ENCODE measurements at places on chromosomes 2 and 18.

- no peak for DNase-seq
Observed at GRCh38 chr18:61198486-61198885, 134.7 kb upstream of the CDH20 start.

DNA sequence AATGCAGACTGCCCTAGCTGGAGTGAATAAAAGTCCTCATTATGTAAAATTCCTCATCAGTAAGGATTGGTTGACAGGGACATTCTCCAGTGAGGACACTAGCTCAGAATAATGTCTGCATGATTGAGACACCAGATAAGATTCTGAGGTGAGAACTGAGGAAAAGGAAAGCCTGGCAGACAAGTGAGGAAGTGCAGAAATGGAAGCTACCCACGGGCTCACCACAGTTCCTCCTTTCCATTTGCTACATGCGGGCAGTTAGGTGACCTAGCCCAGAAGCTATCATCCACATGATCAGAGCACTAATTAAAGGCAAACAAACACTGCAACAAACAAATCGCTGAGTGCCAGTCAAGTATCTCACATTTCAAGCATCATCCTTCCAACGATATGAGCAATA, 27.7 kb downstream of the NETO1 start:
- no peak for DNase-seq

- no peak for DNase-seq
Observed at GRCh38 chr18:76384114-76384790, 110.8 kb downstream of the ZNF516 start.

DNA sequence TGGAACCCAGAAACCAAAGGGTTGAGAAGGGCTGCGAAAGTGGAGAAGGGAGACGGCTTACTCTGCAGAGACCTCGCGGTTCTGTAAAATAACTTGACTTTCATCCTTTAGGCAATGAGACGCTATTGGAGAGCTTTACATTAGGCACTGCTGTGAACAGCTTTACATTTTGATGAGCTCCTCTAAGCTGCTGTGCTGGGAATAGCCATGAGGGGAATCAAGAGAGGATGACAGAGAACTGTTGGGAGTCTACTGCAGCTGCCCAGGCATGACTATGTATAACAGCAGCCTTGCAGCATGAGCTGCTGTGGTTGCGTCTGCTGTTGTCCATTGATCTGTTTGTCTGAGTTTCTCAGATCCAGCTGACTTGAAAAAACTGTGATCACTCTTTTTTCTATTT, 310.8 kb upstream of the MAP2 start:
- DNase-seq: no peak

- DNase-seq: no peak
Observed at GRCh38 chr2:134466141-134466540, 212.3 kb downstream of the MGAT5 start.

DNA sequence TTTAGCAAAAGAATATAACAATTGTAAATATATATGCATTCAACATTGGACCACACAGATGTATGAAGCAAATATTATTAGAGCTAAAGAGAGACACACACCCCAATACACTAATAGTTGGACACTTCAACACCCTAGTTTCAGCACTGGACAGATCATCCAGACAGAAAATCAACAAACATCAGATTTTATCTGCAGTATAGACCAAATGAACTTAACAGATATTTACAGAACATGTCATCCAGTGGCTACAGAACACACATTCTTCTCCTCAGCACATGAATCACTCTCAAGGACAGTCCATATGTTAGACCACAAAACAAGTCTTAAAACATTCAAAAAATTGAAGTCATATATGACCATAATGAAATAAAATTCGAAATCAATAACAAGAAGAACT, 22.1 kb upstream of the EVA1A start:
- no peak for DNase-seq

DNA sequence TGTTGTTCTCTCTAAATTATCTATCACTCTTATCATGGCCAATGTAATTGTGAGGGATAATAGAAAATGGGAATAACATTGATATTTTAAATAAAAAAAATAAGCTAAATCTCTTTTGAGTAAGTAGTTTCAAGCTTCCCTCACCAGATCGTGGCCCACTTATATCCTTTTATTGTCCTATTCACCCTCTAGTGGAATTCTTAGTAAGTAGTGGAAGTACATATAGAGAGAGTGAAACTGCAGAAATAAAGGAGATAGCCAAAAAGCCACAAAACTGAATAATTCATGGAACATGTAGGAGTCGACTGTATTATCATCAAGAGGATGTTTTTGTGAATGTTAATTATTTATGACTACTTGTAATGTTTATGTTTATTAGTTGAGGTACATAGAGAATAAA, 66.1 kb upstream of the DTNA start:
- DNase-seq: no peak

GRCh38 chr2:98460573-98461497, 16.2 kb downstream of the INPP4A start:
- DNase-seq: no peak

- no peak for DNase-seq
Observed at GRCh38 chr2:3986063-3986462, 282.7 kb downstream of the DCDC2C start.

GRCh38 chr2:96565111-96565510, 28.6 kb downstream of the ARID5A start:
- DNase-seq: no peak

GRCh38 chr2:226994775-226995174, 158.9 kb downstream of the RHBDD1 start:
- DNase-seq: no peak

DNA sequence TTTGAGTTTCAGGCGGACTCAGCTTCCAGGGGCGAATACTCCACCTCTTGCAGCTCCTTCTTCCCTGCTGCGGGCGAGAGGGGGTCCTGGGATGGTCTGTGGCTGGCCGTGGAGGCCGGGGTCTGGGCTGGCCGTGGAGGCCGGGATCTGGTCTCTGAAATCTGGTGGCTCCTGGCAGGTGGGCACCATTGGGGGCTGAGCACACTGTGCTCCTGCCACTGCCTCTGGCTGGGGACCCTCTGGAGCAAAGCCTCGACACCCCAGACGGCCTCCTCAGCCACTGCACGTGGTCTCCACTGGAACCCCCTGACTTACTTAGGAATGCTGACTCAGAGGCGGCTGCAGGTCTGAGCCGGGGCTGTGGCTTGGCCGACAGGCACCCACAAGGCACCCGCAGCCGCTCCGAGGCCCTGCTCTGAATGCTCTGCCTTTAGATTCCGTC, 100.1 kb upstream of the ALKAL2 start:
- DNase-seq: no peak

GRCh38 chr18:42996824-42997223, 118.7 kb downstream of the RIT2 start:
- peak; percentile 41 for DNase-seq

DNA sequence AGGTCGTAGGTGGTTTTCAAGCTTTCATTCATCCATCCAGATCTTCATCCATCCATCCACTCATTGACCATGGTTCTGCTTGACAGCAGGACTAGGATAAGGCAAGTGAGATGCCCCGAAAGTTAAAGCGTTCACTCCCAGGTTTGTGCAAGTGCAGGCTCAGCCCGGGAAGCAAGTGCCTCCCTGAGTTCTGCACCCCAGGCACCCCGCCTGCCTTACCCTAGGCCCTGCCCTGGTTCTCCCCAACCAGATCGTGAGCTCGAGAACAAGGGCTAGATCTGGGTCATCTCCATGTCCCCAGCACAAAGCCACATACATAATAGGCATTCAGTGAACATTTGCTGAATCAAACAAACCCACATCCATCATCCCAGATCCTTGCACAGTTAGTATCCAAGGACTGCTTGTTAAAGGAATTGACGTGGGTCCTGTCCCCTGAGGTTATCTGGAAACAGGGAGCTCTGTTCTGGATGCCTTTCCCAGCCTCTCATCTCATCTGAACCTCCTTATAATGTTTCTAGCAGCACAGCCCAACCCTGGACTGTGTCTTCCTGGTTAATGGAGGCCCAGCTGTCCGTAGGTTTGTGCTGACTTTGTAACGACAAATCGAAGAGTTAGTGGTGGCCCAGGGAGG, 116.1 kb upstream of the GPC1 start:
- DNase-seq: no peak

DNA sequence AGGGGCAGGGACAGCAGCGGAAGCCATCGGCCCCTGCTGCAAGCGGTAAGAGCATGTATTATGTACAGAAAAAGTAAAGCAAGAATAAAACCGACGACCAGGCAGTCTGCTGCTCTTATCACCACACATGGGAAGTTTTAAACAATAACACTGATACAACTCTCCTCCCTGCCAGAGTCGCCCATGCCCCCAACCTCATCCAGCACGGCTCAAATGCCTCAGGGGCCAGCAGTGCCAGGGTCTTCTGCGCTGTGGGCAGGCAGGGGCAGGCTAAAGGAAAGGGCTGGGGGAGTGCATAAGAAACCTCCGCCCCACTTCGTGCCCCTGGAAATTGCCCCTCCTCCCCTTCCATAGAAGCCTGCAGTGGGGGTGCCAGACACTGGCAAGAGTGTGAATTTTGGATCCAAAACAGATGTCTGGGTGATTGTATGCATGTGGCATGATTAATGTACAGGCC, 10.1 kb downstream of the TEX51 start:
- no peak for DNase-seq
